ENCODE measurements at places on chromosomes 11 and 22.

DNA sequence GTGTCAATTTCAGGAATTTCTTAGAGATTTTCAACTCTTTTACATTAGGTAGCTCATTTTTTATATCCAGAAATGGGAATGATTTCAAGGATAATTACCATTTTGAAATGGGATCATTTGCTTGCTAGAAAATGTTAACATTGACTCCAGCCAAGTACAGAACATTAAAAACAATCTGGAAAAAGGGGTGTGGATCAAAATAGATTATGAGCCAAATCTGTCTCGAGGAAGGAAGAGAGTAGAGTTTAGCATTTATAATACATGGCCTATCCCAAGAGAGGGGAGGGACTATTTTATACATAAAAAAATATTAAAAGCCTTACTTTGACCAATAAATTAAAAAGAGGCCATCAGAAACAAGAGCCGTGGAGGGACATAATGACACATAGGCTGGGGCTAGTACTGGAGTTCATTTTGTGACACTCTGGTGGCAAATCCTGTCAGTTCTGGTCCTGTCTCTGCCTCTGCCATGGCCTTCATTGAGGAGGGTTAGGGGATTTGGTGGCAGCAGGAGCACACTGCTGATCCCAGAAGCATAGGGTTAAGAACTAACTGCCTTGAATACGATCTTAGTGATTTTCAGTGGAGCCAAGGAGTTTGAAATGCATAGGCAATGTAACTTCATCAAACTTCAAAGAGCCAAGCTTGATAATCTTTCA is 20.4 kb downstream of the PPP6R3 start:
- DNase-seq: no peak

DNA sequence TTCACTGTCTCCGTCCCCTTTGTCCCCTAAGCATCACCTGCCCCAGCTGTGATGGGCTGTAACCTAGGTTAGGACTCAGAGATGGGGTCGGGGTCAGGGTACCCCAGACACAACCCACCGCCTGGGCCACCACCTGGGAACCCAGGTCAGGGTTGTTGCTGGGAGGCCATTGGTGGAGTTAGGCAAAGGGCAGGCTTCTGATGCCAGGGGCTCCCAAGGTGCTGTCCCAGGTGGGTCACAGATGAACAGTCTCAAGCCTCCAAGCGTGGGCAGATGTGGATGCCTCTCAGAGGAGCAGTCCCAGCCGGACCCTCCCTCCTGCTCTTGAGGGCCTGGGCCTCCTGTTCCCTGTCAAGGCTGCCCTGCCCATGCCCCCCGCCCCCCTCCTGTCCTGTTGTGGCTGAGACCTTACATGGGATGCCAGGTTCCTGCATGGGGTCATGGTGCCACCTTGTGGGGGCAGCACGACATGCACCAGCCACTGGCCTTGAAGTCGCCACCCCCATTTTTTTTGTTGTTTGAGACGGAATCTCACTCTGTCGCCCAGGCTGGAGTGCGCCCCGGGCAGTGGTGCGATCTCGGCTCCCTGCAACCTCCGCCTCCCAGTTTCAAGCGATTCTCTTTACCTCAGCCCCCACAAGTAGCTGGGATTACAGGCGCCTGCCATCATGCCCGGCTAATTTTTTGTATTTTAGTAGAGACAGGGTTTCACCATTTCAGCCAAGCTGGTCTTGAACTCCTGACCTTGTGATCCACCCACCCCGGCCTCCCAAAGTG is 12.1 kb downstream of the GATD1 start:
- peak; percentile 57 for DNase-seq

DNA sequence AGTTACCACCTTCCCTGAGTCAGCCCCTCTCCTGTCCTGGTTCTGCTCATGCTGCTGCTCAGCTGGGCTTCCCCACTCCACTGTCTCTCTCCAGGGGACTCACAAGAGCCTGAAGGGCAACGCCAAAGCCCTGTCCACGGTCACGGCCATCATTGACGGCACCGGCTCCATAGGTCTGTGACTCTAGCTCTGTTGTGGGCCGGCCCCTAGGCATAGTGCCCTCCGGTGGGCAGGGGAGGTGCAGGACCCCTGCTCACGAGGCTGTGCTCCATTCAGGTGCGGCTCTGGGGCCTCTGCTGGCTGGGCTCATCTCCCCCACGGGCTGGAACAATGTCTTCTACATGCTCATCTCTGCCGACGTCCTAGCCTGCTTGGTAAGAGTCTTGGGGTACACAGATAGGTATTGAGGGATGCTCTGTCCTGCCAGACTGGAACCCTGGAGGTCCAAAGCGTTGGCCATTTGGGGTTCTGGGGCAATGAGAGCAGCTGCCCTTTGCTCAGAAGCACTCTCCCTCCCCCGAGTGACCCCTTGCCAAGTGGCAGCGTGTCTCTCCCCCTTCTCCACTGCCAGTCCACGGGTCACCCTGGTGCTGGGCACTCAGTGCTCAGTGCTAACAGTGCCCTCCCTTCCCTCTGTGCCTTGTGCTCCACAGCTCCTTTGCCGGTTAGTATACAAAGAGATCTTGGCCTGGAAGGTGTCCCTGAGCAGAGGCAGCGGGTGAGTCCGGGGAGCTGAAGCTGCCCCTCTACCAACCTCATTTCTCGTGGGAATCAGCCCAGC is 22.4 kb downstream of the SLC37A2 start:
- DNase-seq: no peak

DNA sequence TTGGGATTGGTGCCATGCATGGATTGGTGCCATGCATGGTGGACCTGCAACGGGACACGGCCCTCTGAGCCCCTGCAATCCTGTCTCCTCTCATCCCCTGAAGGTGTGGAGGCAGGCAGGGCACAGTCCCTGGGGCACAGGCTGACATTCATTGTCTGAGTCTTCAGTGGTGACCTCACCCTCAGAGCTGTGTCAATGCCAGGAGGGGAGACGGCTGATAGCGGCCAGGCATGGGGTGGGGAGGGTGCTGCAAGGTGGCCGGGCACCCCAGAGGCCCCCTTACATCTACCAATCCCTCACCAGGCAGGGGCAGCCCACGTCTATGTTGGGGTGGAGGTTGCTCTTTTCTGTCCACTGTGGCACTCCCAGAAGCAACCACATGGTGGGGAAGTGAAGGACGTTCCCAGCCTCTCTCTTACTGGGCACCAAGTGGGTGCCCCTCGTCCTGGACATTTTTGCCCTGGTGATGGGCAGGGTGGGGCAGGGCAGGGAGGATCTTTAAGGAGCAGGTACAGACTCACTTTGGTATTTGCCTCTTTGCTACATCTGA is 47.6 kb downstream of the NECTIN1 start:
- DNase-seq: no peak

DNA sequence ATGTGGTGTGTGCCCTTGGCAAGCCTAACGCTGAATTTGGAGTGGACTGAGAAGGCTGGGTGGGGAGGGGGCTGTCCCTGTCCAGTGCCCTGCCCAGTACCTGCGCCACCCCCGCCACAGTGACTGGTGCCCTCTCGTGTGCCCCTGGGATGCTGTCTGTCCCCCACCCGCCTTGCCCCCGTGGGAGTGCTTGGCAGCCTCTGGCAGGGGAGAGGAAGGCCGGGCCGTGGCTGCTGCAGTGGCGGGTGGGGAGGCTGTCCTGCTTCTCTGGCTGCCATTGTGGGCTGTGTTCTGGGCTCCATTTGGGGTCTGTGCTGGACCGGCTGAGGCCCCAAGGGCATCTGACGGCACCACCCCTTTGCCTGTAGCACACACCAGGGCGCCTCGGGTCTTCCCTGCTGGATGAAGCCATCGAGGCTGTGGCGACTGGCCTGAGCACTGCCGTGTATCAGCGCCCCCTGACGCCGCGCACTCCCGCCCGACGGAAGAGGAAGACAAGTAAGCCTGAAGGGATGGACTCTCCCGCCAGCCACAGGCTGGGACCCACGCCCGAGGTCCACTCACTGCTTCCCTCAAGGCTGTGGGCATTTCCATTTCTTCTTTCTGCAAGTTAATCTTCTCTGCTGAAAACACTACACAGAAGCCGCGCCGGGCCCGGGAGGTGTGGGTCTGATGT is 17.6 kb downstream of the IRF7 start:
- DNase-seq: no peak

DNA sequence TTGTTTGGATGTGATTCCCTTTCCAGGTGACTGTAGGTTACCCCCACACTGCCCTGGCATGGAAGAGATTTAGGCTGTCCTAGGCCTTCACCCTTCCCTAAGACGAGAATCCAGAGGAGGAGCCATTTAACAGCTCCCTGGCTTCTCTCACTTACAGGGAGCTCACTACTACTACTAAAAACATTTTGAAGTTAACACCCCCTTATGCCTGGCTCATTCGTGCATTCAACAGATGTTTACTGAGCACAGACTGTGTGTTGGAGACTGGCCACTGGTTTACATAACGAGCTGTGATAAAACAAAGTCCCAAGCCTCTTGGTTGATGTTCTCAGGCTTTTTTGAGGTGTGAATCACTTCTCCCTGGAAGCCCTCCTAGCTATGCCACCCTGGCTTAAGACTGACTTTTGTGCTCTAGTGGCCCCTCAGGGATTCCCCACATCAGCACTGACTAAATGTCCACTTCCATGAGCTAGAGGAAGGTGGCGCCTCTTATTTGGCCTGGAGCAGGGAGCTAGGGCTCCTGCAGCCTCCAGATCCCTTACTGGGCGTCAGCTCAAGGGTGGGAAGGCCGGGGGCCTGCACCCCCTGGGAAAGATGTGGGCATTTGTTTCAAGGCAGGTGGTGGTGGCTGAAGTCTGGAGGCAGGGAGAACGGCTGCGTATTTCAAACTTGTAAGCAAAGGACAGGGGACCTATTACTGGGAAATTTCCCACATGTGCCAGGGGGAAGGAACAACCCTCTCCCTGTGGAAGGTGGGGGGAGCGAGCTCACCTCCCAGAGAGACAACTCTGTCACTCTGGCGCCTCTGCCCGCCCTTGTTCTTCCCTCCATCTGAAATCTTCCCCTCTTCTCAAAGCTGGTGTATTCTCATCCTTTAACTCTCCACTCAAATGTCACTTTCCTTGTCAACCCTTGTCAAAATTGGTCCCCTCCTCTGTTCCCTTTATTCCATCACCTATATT is 19.4 kb upstream of the MALAT1 start:
- DNase-seq: no peak

- no peak for DNase-seq
Observed at GRCh38 chr22:45638834-45639746, 32.5 kb upstream of the ATXN10 start.

- DNase-seq: no peak
Observed at GRCh38 chr11:119318240-119319135, 1.6 kb upstream of the MCAM start.

- no peak for DNase-seq
Observed at GRCh38 chr11:107092667-107093066, 74.4 kb upstream of the GUCY1A2 start.

- DNase-seq: no peak
Observed at GRCh38 chr11:120293038-120293800, 31.9 kb upstream of the TLCD5 start.

GRCh38 chr11:73295241-73295995 is 12.7 kb upstream of the ARHGEF17 start:
- DNase-seq: peak; percentile 58

- no peak for DNase-seq
Observed at GRCh38 chr11:95593111-95593510, 196.5 kb downstream of the FAM76B start.

DNA sequence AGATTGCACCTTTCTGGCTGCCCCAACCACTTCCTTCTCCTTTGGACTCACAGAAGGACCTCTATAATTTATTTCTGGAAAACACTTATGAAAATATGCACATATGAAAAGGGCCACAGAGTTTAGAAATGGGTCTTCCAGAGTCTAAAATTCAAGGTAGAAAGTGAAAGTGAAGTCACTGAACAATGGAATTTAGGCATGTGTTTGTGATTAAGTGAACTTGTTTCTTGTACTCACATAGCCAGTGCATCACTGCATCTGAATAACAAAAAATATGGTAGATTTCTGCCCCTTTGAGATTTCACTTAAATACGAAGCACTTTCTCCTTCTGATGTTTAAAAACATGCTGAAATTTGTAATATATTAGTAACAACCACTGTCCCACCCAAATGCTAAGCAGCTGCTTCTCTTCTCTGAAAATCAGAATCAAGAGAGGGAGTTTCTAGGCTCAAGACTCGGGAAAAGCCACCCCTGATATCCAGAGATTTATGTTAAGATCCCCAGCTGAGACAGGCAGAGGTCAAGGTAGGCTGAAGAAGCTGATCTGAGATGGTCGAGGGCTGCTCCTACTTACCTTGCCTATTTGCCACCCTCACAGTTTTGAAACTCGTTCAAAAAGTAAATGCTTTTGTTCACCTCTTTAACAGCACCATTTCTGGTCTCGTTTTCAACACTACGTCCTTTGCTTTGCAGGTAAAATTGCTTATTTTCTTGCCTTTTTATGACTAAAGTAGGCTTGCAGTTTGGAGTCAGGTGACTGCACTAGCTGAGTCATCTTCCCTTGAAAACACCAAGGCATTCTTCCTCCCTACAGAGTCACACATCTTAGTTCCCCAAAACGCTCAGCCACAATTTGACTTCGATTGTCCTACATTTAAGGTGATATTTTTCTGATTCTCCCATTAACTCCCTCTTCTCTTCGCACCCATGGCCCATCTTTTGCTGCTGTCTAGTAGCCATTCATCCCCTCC is at the start of gene XKR3:
Gene XKR3, minus strand, starts transcription at position 696 of the 972 bp plus-strand sequence. CDS start 17,338 bp downstream, outside the sequence.
- DNase-seq: no peak

- no peak for DNase-seq
Observed at GRCh38 chr11:12727563-12728211, 53.5 kb downstream of the TEAD1 start.

DNA sequence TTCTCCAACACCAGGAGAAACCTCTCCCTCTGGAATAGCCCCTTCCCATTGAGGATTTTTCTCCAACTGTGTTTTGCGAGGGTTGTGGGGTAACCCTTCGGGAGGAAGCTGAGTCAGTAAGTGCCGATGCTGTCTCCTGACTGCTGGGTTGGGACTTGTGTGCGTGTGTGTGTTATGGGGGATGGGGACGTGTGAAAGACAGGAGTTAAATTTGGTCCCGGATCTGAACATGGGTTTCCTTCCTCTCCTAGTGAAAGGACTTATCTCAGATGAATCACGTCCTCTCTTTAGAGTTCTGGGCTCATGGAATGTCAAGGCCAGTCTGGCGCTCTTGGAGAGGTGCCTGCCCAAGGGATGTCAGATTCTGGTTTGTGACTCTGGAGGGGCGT is 33.3 kb downstream of the KIAA1671 start:
- no peak for DNase-seq

DNA sequence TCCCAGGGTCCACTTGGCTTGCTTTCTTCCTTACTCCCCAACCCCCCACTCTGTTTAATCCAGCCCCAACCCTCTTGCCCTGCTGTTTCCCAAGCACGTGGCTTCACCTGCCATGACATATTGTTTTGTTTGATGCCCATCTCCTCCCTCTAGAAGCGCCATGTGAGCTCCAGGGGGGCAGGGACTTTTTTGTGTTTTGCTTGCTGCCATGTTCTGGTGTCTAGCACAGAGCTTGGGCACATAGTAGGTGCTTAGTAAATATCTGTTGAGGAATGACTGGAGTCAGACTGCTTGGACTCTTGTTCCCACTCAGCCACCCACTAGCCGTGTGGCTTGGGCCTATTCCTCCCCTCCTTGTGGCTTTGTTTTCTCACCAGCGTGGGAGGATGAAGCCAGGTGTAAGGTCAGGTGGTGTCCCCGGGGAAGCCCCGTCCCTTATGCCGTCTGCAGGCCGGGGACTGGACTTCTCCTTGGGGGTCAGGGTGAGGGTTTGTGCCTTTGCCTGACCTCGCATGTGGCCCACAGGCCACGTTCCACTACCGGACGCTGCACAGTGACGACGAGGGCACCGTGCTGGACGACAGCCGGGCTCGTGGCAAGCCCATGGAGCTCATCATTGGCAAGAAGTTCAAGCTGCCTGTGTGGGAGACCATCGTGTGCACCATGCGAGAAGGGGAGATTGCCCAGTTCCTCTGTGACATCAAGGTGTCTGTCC is 3.8 kb downstream of the AIP start:
- no peak for DNase-seq

- DNase-seq: no peak
Observed at GRCh38 chr11:128763224-128763623, 69.4 kb downstream of the FLI1 start.

GRCh38 chr22:29827091-29827490 is 11.0 kb downstream of the ASCC2 start:
- DNase-seq: no peak

All from effector CD8-positive, alpha-beta T cell (primary cell).